ENCODE measurements at places on chromosomes 2 and 18.

- no peak for DNase-seq
Observed at GRCh38 chr2:113181258-113182051, 7.7 kb downstream of the PSD4 start.

DNA sequence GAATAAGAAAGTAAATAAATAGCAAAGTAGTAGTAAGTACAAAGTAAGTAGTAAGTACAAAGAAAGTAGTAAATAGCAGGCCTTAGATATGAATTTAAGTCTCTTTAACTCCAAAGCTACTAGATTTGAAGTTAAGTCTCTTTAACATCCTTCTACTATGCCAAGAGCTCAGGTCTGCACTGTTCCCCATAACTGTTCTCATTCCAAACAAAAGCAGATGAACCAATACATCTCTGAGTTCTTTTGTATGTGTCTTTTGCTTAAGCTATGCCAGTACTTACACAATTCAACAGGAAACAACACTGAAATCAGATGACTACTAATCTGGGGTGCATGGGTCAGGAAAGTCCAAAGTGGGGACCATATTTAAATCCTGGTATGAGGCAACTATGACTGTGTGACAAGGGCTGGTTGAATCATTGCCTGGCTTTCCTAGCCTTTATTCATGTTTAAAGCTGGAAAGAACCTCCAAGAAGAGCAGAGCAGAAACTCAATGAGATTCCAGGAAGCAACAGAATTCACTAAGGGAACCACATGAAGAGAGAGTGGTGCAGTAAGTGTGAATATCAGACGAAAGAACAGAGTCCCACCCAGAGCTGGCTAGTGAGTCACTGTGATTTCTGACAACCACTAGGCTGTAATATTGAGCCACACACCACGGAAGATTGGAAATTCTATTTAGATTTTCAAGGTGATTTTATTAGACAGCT lies 51.0 kb upstream of the CYP26B1 start:
- no peak for DNase-seq

DNA sequence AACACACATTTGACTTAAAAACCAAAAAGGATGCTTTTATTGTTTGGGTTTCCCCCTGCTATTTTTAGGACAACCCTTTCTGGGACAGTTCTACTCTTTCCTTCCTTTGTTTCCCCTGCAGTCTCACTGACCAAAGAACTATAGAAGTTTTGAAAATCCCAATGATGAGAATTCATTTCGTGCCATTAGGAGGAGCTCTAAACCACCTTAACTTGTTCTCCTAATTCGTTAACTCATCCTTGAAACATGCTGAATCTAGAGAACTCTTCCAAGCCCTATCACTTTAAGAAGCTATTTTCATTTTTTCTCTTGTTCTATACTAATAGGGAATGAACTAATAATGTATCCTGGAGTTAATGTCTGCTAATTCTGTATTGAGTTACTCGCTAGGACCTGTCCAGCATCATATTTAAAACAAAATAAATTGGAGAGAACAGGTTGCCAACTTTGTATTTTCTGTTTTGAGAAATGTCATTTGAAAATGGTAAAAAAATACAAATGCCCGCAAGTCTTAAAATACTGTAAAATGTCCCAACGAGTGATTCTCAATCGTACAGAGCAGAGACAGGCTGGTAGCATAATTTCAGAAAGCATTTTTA lies 62.9 kb downstream of the AFTPH start:
- DNase-seq, result no peak

- no peak for DNase-seq
Observed at GRCh38 chr2:158681816-158682215, 113.3 kb upstream of the DAPL1 start.

GRCh38 chr18:41165625-41166024 lies 789.4 kb upstream of the PIK3C3 start:
- DNase-seq, result no peak
